ENCODE measurements at places on chromosomes 13 and 19.
A peak's percentile ranks its signal among the peaks of the same experiment; 100 is the strongest.

- no peak overlapping the region for H3K27ac ChIP-seq
- H3K4me1 ChIP-seq: no peaks in the 10 kb centered on the region
- H3K36me3 ChIP-seq: peaks cover 1% of the 10 kb centered on the region
- H3K4me3 ChIP-seq: no peak overlapping the region
- DNase-seq: no peak
- peaks cover 6% of the 10 kb centered on the region for H3K27me3 ChIP-seq
These were observed 84.7 kb downstream of the KL start for GRCh38 chr13:33100886-33101285.

DNA sequence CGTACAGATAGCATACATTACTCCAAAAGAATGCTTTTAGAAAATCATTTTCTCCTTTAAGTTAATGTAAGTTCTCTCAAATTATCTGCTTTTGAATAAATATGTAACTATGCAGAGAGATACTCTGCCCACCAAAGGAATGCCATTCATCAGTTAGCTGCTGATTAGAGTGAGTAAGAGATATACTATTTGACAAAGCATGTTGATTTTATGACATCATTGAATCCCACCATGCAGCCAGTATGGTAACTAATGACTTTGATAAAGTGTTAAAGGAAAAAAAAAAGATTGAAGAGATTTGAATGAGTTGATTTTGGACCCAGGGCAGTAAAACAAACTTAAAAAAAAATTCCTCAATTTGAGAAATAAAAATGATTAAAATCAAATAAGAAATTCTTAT, 521.5 kb downstream of the SLITRK6 start:
- H3K4me1 ChIP-seq: no peaks in the 10 kb centered on the region
- no peak for DNase-seq
- no peak overlapping the region for H3K4me3 ChIP-seq
- no peaks in the 10 kb centered on the region for H3K27me3 ChIP-seq
- no peak overlapping the region for H3K27ac ChIP-seq

DNA sequence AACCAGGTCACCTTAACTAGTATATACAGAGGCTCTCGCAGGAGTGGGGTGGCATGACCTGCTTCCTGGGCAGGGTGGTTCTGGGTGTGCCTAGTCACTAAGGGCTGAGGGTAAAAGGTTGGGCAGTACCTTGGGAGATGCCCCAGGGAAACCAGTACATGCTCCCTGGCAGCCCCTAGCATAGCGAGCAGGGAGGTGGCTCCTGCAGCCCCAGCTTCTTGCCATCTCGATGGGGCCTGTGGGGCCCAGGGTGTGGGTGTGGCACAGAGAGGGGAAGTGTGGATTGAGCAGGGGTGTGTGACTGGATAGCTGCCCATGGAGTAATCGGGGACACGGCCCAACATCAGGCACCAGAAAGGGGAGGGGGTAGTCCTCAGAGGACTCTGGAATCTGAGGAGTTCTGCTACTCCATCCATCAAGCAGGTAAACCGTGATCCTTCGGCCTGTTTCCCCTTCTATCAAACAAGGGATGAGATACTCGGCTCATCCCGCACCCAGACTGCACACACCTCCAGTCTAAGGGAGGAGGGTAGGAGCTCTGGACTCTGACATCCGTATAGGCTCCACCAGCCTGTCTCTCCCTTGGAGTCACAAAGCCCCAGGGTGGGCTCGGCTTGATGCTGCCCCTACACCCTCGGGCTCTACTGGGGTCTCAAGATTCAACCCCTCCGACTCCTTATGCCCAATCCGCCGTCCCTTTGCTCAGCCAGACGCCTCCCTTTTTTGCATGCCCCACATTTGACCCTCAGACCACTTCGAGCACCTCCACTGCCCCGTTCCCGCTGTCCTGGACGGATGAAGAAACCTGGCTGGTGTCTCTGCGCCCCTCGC, 1.1 kb downstream of the ZBTB45 start:
- peaks cover 38% of the 10 kb centered on the region for H3K4me1 ChIP-seq
- DNase-seq: no peak
- peak overlapping the region; percentile 92 for H3K27ac ChIP-seq
- no peaks in the 10 kb centered on the region for H3K27me3 ChIP-seq

DNA sequence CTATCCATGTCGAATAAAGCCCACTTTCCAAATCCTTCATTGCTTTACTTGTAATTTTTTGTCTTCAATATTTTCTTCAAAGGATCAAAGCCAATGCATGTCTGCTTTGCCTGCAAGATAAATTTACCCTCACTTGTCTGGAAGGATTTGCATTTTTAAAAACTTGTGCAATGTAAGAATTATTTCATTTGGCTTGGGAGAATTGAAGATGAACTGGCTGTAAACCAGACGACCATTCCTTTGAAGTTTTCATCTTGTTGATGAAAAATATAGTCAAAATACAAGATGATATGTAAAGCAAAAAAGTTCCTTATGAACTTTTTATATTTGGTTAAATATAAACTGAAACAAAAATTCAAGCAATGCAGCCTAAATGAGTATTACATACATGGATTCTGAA, 225.0 kb downstream of the SLITRK1 start:
- H3K4me1 ChIP-seq: no peaks in the 10 kb centered on the region
- DNase-seq: no peak
- no peaks in the 10 kb centered on the region for H3K27me3 ChIP-seq
- no peak overlapping the region for H3K27ac ChIP-seq
- no peaks in the 10 kb centered on the region for H3K36me3 ChIP-seq

DNA sequence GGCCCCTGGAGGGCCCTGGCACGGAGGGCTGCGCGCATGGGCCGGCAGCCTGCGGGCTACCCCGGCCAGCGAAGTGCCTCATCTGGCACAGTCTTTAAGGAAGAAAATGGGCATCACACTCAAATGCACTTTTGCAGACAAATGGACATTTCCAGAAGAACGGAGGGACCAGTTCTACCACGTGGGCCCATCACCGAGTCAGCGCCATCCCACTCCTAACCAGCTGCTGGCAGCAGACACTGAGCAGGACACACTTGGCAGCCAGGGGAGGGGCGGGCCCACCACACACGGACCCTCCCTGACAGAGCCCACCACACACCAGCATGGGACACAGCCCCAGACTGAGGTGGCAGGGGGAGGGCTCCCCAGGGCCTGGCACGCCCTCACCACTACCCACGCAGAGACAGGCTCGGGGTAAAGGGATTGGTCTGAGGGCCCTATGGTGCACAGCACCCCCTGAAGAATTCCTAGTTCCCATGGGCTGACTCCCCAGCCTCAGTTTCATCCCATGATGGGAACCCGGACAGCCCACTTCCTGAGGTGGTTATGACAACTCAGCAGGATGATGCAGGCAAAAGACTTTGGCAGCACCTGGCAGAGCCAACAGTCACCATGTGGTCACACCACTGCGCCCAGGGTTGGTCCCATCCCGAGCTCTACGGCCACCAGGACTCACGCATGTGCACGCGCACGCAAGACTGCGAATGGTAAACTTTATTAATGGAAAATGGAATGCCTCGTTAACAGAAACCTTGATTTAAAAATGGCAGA, 18.7 kb upstream of the TINCR start:
- DNase-seq: no peak
- H3K36me3 ChIP-seq: peaks cover 4% of the 10 kb centered on the region
- no peaks in the 10 kb centered on the region for H3K27me3 ChIP-seq

GRCh38 chr13:43100667-43101066, 77.3 kb downstream of the DNAJC15 start:
- no peaks in the 10 kb centered on the region for H3K27me3 ChIP-seq
- peaks cover 6% of the 10 kb centered on the region for H3K4me1 ChIP-seq
- no peak overlapping the region for H3K27ac ChIP-seq

DNA sequence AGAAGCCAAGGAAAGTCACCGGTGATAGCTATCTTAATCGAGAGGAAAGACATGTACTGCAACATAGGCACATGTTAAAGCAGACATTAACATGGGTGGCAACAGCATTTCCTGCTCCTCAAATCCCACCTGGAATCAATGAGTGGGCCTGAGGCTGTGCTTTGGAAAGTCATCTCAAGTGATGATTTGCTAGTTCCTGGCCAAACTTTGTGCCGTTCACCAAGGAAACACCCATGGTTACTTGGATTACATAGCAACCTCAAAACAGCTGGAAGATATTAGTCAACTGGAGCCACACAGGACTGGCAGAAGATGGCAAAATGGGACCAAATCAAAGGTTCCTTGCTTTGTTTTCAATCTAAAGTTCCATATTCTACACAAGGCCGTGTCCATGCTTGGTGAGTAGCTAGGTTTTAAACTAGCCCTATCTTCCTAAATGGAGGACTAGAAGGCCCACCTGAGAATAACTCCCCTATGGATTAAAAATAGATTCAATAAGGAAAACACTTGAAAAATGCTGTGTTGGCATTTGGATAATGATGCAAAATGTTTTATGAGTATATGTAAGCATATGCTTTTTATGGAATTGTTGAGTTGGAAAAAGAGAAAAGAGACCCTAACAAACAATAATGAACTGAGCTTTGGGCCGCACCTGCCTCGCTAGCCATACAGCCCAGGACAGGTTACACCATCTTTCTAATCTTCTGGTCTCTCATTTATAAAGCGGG, 144.5 kb downstream of the RGCC start:
- no peak overlapping the region for H3K27ac ChIP-seq
- H3K4me3 ChIP-seq: no peak overlapping the region
- peaks cover 1% of the 10 kb centered on the region for H3K4me1 ChIP-seq
- peaks cover 37% of the 10 kb centered on the region for H3K36me3 ChIP-seq
- no peak for DNase-seq

GRCh38 chr19:7488736-7489353, at the start of gene PEX11G:
Gene PEX11G (minus strand): TSS chr19:7489035. CDS start chr19:7489010, 25 bp downstream.
- no peaks in the 10 kb centered on the region for H3K27me3 ChIP-seq
- H3K4me3 ChIP-seq: peak within 1 kb of the TSS; percentile 82
- H3K27ac ChIP-seq: peak within 1 kb of the TSS; percentile 84
- no peaks in the 10 kb centered on the region for H3K36me3 ChIP-seq
- peak; percentile 97 for DNase-seq
- peaks cover 18% of the 10 kb centered on the region for H3K4me1 ChIP-seq

DNA sequence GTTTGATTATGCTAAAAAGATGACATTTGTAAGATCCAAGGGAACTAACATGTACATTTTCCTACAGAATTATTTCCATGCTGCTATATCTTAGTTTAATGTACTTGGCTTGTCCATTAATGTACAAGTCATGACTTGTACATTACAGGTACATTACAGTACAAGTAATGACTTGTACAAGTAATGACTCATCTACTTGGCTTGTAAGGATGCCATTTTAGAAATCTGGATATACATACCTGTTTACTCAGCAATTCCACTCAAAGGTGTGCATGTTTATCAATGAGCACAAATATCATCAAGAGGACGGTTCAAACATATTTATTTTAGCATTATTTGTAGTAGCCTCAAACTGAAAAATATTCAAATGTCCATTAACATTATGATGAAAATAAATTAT, 87.0 kb upstream of the TRPC4 start:
- no peak for DNase-seq
- H3K4me1 ChIP-seq: no peaks in the 10 kb centered on the region
- no peaks in the 10 kb centered on the region for H3K27me3 ChIP-seq

GRCh38 chr19:48509467-48510194, 2.0 kb downstream of the LMTK3 start:
- H3K27me3 ChIP-seq: no peaks in the 10 kb centered on the region
- no peak for DNase-seq
- H3K4me1 ChIP-seq: peaks cover 9% of the 10 kb centered on the region
- H3K36me3 ChIP-seq: no peaks in the 10 kb centered on the region
- H3K4me3 ChIP-seq: no peak overlapping the region
